SK-N-MC (cell line): ENCODE measurements at places on chromosomes 3 and 15.

DNA sequence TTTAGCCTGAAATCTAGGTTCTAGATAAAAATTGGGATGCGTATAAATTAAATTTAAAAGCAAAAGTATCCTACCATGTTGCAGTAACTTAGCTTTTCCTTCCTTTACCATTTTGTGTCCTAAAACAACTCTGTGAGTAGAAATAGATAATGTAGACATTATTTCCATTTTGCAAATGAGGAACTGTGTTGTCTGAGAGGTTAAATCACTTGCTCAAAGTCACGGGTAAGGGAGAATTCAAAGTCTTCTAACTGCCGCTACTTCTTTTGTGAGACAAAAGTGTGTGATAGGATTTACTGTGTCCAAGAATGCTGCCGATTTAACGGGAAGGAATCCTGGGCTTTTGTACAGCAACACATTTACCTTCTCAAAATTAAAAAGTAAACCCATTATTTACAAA lies 40.7 kb downstream of the MYO1E start:
- no peak for DNase-seq

GRCh38 chr3:8762607-8763377 lies 6.6 kb downstream of the OXTR start:
- DNase-seq, result no peak

- DNase-seq, result no peak
Observed at GRCh38 chr3:24315971-24316370, 178.7 kb downstream of the THRB start.

- no peak for DNase-seq
Observed at GRCh38 chr3:87997298-87997697, 61.5 kb downstream of the CGGBP1 start.

- no peak for DNase-seq
Observed at GRCh38 chr3:104323226-104323625, 1043.5 kb upstream of the ALCAM start.

DNA sequence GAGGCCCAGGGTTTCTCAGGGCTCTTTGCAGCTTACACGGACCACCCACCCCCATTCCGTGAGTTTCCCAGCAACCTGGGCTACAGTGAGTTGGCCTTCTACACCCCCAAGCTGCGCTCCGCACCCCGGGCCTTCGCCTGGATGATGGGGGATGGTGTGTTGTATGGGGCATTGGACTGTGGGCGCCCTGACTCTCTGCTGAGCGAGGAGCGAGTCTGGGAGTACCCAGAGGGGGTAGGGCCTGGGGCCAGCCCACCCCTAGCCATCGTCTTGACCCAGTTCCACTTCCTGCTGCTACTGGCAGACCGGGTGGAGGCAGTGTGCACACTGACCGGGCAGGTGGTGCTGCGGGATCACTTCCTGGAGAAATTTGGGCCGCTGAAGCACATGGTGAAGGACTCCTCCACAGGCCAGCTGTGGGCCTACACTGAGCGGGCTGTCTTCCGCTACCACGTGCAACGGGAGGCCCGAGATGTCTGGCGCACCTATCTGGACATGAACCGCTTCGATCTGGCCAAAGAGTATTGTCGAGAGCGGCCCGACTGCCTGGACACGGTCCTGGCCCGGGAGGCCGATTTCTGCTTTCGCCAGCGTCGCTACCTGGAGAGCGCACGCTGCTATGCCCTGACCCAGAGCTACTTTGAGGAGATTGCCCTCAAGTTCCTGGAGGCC lies 5.4 kb downstream of the VPS18 start:
- no peak for DNase-seq

DNA sequence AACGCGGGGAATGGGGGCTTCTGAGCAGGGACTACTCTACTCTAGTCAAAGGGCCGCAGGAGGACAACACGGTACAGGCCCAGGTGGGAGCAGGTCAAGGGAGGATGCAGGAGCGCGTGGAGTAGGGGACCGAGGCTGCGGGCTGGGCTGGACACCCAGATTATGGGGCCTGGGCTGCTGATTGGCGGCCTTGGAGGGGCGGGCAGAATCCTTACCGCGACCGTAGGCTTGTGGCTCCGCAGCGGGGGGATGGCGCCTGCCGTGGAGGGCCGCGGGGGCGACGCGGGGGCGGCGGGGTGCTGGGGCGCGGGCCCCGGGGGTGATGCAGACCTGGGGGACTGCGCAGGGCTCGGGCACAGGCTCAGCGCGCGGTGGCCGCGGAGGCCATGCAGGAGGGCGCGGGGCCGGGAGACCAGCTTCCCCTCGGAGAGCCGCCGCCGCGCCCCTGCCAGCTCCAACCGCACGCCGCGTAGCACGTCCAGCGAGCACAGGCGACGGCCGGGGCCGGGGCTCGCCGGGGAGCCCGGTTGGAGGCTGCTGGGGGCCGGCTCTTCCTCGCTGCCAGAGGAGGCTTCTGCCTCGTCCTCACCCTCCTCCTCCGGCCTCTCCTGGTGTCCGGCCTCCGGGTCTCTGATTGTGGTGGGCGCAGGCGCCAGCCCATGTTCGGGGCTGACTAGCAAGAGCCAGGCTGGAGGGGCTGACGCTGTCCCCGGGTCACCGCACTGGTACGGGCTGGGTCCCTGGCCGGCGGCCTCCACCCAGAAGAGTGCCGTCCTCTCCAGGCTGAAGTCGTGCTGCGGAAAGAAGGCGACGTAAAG lies 12.9 kb downstream of the UBAP1L start:
- DNase-seq, result no peak

DNA sequence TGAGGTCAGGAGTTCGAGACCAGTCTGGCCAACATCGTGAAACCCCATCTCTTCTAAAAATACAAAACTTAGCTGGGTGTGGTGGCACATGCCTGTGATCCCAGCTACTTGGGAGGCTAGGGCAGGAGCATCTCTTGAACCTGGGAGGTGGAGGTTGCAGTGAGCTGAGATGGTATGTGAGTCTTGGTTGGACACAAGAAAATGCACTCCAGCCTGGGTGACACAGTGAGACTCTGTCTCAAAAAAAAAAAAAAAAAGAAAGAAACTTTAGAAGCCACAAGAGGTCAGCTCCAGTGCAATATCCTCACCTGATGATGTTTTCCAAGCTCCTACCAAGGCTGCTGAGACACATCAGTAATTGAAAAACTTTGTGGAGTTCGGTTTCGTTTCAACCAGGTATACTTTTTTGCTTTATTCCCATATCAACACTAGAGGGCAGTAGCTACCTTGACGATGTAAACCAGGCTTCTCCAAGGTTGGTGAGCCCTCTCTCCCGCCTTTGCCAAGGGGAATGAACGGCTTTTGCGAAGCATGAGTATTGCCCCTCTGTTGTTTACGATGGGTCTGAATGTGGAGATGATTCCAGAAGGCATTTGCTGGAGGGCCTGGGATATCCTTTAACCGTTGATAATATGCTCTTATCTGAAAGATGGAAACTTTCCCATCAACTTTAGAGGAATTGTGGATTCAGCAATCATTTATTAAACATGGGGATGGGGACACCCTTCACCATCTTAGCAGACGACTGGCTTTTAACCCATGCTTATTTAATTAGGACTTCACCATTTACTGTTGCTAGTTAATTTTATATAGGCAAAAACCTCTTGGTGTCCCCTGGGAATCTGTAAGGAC lies 202.8 kb downstream of the SV2B start:
- DNase-seq, result peak; percentile 78

- DNase-seq, result peak; percentile 93
Observed at GRCh38 chr3:134464064-134464688, 21.6 kb downstream of the ANAPC13 start.

GRCh38 chr15:62828364-62828763 lies 214.2 kb upstream of the TPM1 start:
- DNase-seq, result no peak

- DNase-seq, result no peak
Observed at GRCh38 chr3:108100906-108101660, 10.3 kb upstream of the CD47 start.

- no peak for DNase-seq
Observed at GRCh38 chr15:38351466-38351865, 98.8 kb downstream of the SPRED1 start.

DNA sequence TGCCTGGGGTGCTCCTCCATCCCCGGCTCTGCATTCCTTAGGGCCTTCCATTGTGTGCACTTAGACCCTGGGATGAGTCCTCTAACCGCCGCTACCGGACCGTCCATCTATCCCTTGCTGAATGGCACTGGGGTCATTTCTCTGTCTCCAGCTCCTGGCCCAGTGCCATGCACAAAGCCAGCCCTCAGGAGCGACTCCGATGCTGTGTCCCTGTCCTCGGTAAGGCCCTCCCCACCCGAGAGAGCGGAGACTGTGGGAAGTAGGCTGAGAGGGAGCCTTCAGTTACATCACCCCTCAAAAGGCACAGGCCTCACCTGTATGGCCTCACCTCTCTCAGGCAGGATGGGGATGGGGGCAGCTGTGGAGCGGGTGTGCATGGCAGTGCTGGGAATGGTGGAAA lies 33.8 kb downstream of the MUC4 start:
- no peak for DNase-seq

DNA sequence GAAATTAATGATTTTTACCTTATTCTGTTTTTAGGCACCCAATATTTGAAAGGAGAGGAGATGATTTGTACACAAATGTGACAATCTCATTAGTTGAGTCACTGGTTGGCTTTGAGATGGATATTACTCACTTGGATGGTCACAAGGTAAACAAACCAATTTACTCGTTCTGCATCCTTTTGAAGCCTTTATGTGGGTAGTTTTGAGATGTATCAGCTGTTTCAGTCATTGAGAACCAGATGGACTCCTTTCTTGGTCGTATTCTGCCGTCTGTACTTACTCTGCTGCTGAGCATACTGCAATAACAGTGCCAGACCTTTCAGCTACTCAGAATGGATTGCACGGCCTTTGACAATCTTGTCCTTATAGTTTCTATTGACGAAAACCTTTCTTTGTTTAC lies 13.3 kb downstream of the DNAJB11 start:
- DNase-seq, result no peak

DNA sequence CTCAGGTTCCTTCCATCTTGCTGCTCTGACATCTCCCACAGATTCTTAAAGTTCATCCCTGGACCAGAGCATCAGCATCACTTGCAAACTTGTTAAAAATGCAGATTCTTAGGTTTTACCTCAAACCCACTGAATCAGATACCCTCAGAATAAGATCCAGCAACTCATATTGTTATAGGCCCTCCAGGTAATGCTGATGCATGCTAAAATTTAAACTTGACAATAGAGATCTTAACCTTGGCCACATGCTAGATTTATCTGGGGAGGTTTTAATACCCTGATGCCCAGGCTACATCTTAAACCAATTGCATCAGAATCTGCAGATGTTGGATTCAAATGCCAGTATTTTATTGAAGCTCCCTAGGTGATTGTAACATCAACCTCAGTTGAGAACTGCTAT lies 256.9 kb downstream of the RYR3 start:
- DNase-seq, result no peak

DNA sequence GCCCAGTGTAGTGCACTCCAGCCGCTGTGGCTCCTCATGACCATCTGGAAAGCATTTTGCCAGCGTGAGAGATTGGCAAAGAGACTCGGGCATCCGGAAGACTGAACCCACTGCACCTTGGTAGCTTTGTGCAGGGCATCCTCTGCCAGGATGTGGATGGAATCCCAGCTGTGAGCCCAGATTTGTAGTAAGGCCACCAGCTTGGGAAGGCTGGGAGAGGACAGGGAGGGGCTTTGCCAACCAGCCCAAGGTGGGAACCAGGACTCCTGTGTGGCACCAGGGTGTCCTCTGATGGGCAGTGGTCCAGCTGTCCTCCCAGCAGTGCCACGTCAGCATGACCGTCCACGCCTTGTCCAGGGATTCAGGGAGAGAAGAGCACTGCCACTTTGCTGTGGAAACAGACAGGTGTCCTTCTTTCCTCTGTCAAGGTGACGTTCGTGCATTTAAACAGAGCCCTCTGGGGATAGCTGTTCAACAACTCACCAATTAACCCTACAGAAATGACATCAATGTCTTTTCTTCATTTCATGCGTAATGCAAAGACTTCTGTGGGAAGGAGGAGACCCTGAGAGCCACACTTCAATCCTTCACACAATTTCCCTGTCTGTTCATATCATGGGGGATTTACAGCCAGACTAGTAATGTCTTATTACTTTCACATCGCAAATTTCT lies 19.1 kb downstream of the KLF15 start:
- no peak for DNase-seq

GRCh38 chr3:153130312-153130977 lies 31.6 kb upstream of the RAP2B start:
- no peak for DNase-seq

DNA sequence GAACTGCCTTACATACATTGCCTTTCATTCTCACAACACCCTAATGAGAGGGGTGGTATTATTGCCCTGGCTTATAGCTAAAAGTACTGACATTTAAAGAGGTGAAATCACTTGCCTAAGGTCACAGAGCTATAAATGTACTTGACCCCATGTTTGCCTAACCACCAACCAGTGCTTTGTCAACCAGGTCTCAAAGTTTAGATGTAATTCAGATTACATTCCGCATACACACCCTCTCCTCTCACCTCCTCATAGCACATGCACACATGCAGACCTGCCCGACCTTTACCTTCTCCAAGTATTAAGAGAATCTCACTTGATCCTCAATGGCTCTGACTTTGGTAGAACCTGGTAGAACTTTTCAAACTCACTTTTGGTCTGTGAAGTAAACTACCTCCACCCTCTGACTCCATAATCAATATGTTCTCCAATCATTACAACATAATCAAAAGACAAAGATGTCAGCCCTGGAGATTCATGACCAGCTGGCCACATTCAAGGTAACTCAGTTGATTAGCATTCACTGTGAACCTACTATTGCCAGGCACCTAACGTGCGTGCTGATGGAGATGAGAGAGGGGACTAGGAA lies 63.2 kb upstream of the HES1 start:
- no peak for DNase-seq

GRCh38 chr3:11820531-11821041 lies 26.1 kb downstream of the TAMM41 start:
- no peak for DNase-seq

DNA sequence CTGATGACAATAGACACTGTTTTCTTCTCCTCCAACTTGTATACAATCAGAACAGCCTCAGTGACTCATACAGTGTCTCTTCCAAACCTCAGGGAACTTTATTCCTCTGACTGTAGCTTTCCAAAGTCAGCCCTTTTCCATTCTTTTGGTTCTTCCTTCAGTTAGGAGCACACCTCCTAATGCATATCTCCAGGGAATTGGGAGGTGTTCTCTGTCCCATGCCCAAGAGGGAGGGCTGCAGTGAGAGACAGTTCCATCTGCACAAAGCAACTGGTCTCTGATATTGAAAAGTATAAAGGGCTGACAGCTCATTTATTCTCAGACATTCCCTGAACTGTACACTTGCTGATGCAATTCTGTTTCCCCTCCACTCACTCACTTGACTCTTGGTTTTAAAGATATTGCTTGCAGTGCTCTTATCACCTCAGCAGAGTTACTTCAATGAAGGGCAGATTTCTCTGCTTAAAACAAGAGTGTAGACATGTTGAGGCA lies 337.8 kb upstream of the TBC1D5 start:
- DNase-seq, result no peak
